ENCODE measurements at places on chromosomes 2 and 18. TPM values are rescaled to one million over a fixed set of nuclear protein-coding genes. Genes with fewer than 3 reads are reported as not detected.

GRCh38 chr18:79714531-79715240 is 35.1 kb downstream of the CTDP1 start:
- peak overlapping the region; percentile 63 for H3K27ac ChIP-seq
- H3K36me3 ChIP-seq: peaks cover 19% of the 10 kb centered on the region
- H3K4me3 ChIP-seq: no peak overlapping the region
- DNase-seq: no peak
- H3K27me3 ChIP-seq: no peaks in the 10 kb centered on the region

- no peaks in the 10 kb centered on the region for H3K27me3 ChIP-seq
- no peak overlapping the region for H3K4me3 ChIP-seq
- H3K27ac ChIP-seq: no peak overlapping the region
- H3K36me3 ChIP-seq: no peaks in the 10 kb centered on the region
These were observed 57.0 kb downstream of the ZNF519 start for GRCh38 chr18:14075196-14075595.

The TAF1B gene
- 7.4 TPM for polyA plus RNA-seq

DNA sequence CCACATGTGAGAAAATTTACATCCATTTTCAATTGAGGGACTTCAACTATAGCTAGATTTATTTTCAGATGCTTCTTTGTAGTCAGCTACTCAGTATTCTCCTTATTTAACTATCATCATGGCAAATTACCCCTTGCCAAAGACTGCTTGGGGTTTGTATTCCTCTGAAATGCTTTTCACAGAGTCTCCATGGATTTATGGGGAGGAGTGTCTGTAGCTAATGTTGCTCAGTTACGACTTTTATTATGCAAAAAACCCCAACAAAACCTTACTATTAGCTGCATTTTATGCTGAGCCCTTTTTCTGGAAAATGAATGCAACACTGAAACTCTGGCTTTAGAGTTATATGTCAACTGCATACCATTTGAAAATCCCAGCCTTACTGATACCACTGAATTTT is 78.6 kb downstream of the RFTN2 start:
- H3K4me3 ChIP-seq: no peak overlapping the region
- no peak for DNase-seq
- H3K4me1 ChIP-seq: peaks cover 6% of the 10 kb centered on the region
- H3K27ac ChIP-seq: no peak overlapping the region
- peaks cover 27% of the 10 kb centered on the region for H3K27me3 ChIP-seq

The SLC4A5 gene
- not detected for polyA plus RNA-seq

The ALK gene
- not detected for polyA plus RNA-seq

GRCh38 chr2:240563951-240564560 is 3.9 kb downstream of the DUSP28 start:
- H3K27ac ChIP-seq: no peak overlapping the region
- peak overlapping the region; percentile 47 for H3K4me3 ChIP-seq
- H3K27me3 ChIP-seq: no peaks in the 10 kb centered on the region
- DNase-seq: no peak
- H3K4me1 ChIP-seq: peaks cover 57% of the 10 kb centered on the region

DNA sequence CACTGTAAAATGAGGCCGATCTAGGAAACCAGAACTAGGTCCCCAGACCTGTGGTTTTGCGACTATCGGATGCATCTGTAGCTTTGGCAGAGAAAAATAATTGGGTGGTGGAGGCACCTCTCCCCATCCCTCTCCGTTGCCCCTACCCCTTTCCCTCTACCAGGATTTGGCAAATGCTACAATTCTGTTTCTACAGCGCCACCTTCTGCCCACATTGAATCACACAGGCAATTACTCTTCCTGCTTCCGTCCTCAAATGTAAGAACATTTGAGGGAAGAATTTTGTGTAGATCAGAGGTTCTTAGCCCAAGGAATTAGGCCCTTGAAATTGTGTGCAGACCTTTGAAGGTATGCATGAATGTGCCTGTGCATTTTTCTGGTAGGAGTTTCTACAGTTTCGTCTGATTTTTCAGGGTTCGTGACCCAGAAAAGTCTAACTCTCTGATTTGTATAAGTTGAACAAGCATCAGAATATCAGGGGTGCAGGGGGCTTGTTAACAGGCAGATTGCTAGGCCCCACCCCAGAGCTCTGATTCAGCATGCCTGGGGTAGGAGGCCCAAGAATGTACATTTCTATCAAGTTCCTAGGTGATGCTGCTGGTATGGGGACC is 11.2 kb downstream of the ATP6V1B1 start:
- H3K27ac ChIP-seq: no peak overlapping the region
- peaks cover 52% of the 10 kb centered on the region for H3K27me3 ChIP-seq
- DNase-seq: peak; percentile 28
- H3K4me1 ChIP-seq: peaks cover 15% of the 10 kb centered on the region
- H3K4me3 ChIP-seq: no peak overlapping the region

DNA sequence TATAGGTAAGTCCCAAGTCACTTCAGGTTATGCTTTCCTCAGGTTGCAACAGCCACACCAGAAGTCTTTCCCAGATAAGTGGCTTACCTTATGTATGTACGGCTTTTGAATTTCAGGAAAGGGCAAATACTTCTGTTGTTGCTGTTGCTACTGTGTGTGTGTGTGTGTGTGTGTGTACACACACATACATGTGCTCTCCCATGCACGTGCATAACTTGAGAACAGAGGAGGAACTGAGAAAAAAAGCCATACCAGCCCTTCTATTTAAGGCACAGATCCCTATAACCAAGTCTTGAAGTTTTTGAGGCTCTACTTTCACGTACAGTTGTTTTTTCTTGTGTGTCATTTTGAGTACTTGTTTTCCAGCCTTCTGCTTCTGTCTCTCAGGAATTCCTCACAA is 62.4 kb downstream of the WDPCP start:
- DNase-seq: no peak
- no peak overlapping the region for H3K4me3 ChIP-seq
- peaks cover 29% of the 10 kb centered on the region for H3K4me1 ChIP-seq
- H3K27me3 ChIP-seq: no peaks in the 10 kb centered on the region
- peaks cover 26% of the 10 kb centered on the region for H3K36me3 ChIP-seq
- no peak overlapping the region for H3K27ac ChIP-seq

The GPR17 gene
- polyA plus RNA-seq: not detected

DNA sequence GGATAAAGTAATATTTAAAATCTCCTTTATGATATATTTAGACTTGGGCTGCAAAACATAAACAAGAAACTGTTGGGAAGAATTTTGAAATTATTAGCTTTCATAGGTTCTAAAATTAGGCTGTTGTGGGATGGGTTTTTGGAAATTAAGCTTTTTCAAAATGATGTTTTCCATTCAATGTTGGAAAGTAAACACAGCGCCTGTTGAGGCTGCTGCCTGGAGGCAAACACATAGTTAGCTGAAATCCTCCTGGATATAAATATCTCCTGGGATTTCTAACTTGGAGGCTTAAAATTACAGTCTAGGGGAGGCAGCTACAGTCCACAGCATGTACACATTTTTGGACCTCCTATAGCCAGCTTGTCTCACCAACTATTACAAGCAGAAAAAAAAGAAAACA is 197.3 kb downstream of the DCC start:
- no peak overlapping the region for H3K4me3 ChIP-seq
- H3K27me3 ChIP-seq: no peaks in the 10 kb centered on the region
- H3K36me3 ChIP-seq: no peaks in the 10 kb centered on the region
- H3K27ac ChIP-seq: no peak overlapping the region
- no peaks in the 10 kb centered on the region for H3K4me1 ChIP-seq
- DNase-seq: no peak

The CACNB4 gene
- not detected for polyA plus RNA-seq

The KCNJ3 gene
- polyA plus RNA-seq: not detected

GRCh38 chr2:36450466-36451196 is 95.1 kb downstream of the CRIM1 start:
- H3K27me3 ChIP-seq: no peaks in the 10 kb centered on the region
- H3K4me3 ChIP-seq: no peak overlapping the region
- no peaks in the 10 kb centered on the region for H3K4me1 ChIP-seq
- no peak for DNase-seq

The RNF152 gene
- not detected for polyA plus RNA-seq

The GAL3ST2 gene
- polyA plus RNA-seq: not detected

The UGT1A3 gene
- polyA plus RNA-seq: not detected

DNA sequence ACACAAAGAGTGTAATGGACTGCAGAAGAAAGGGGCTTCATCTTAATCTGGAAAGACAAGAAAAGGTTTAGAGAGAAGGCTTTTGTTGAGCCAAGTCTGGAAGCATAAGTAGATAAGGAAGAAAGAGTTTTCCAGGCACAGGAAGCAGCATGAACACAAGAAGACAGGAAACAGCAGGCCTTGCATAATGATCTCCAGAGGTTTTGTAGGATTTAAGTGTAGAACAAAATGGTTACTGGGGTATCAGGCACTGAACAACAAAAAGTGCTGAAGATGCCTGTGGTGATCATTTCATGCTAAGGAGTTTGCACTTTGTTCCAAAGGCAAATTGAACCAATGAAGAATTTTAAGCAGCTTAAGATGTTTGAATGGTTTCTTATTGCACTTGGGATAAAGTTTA is 281.6 kb upstream of the TANK start:
- H3K27me3 ChIP-seq: peaks cover 9% of the 10 kb centered on the region
- no peak for DNase-seq
- no peaks in the 10 kb centered on the region for H3K4me1 ChIP-seq
- no peak overlapping the region for H3K4me3 ChIP-seq
- H3K36me3 ChIP-seq: no peaks in the 10 kb centered on the region

GRCh38 chr18:40670668-40671375 is 1284.2 kb upstream of the PIK3C3 start:
- H3K4me3 ChIP-seq: no peak overlapping the region
- no peaks in the 10 kb centered on the region for H3K36me3 ChIP-seq
- no peak for DNase-seq
- no peak overlapping the region for H3K27ac ChIP-seq
- no peaks in the 10 kb centered on the region for H3K4me1 ChIP-seq

The DLX1 gene
- polyA plus RNA-seq: not detected

The DAW1 gene
- polyA plus RNA-seq: not detected

The GPAT2 gene
- polyA plus RNA-seq: 1.2 TPM

The CPO gene
- polyA plus RNA-seq: not detected

DNA sequence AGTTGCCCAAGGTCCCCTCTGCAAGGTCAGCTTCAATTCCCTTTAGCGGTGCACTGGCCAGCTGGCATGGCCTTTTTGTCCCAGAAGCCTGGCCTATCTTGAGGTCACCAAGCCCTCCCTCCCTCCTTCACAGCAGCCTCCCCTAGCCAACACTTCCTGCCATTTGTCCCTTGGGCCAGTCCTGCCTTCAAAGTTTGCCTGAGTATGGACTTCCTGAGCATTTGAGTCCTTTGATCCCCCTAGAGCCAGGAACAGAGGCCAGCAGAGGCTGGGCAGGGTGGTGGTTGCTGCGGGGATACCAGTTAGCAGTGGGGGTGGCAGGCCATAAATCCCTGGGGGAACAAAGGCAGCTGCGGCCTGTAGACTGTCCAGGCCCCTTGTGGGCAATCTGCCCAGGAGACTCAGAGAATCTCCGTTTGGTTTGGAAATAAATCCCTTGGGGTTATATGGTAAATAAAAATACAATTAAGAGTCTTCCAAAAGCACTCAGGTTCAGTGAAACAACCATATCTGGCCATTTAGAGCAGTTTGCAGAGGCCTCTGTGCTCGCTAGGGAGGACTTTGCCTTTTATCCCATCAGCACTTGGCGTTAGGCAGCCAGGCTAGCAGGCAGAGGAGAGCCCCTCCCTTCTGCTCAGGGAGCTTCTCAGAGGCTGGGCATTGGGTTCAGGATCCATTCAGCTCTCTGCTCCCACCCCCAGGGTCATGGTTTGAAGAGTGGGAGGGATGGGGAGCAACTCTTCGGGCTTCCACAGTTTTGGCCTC is 3.1 kb upstream of the HES6 start:
- H3K27me3 ChIP-seq: no peaks in the 10 kb centered on the region
- H3K36me3 ChIP-seq: peaks cover 6% of the 10 kb centered on the region
- peaks cover 5% of the 10 kb centered on the region for H3K4me1 ChIP-seq
- no peak overlapping the region for H3K27ac ChIP-seq
- H3K4me3 ChIP-seq: no peak overlapping the region

DNA sequence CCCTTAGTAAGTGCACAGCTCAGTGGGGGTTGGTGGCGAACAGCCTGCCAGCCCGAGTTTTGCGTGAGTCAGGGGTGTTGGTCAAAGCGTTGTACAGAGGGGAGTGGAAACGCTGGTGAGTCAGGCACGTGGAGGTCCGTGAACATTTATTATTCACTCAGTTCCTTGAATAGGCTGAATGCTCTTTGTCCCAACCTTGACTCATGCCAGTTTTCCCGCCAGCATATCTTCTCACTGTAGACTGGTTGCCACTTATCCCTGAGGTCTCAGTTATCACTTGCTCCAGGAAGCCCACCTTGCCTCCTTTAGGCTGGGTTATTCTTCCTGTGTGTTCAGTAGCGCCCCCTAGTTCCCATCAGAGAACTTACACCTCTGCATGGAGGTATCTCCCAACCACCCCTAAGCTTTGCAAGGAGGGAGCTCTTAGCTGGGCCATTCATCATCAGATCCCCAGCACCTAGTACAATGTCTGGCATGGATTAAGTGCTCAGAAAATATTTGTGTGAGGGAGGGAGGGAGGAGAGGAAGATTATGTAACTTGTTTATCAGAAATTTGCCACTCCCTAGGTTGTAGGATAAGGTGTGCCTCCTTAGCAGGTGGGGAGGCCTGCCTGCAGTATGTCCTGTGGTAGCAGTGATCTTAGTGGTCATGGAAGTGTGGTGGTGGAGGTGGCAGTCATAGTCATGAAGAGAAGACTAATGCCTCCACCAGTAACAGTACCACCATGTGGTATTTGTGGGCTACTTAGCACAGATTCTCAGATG is 72.1 kb downstream of the CABLES1 start:
- H3K27ac ChIP-seq: no peak overlapping the region
- H3K27me3 ChIP-seq: peaks cover 19% of the 10 kb centered on the region
- H3K36me3 ChIP-seq: peaks cover 5% of the 10 kb centered on the region
- no peak for DNase-seq
- H3K4me3 ChIP-seq: no peak overlapping the region

The C2orf66 gene
- polyA plus RNA-seq: not detected

GRCh38 chr2:105754011-105754410 is 9.3 kb downstream of the NCK2 start:
- H3K27ac ChIP-seq: peak overlapping the region; percentile 92
- peak overlapping the region; percentile 47 for H3K4me3 ChIP-seq
- no peak for DNase-seq
- H3K27me3 ChIP-seq: no peaks in the 10 kb centered on the region
- H3K4me1 ChIP-seq: peaks cover 92% of the 10 kb centered on the region
- peaks cover 27% of the 10 kb centered on the region for H3K36me3 ChIP-seq

The RPRM gene
- not detected for polyA plus RNA-seq

GRCh38 chr2:148875387-148876051 is 492 bp downstream of the KIF5C start:
- H3K27me3 ChIP-seq: peaks cover 57% of the 10 kb centered on the region
- peak overlapping the region; percentile 35 for H3K4me3 ChIP-seq
- no peak overlapping the region for H3K27ac ChIP-seq
- H3K4me1 ChIP-seq: peaks cover 20% of the 10 kb centered on the region
- no peaks in the 10 kb centered on the region for H3K36me3 ChIP-seq
- no peak for DNase-seq

- DNase-seq: no peak
- H3K4me3 ChIP-seq: no peak overlapping the region
- no peaks in the 10 kb centered on the region for H3K27me3 ChIP-seq
- no peak overlapping the region for H3K27ac ChIP-seq
These were observed 105.1 kb upstream of the RGPD4 start for GRCh38 chr2:107721586-107721985.

GRCh38 chr2:28681606-28682005 is 70.0 kb upstream of the PPP1CB start:
- H3K4me3 ChIP-seq: no peak overlapping the region
- H3K27ac ChIP-seq: no peak overlapping the region
- no peaks in the 10 kb centered on the region for H3K36me3 ChIP-seq
- DNase-seq: no peak
- peaks cover 5% of the 10 kb centered on the region for H3K27me3 ChIP-seq

GRCh38 chr18:12679183-12679786 is 21.4 kb upstream of the SPIRE1 start:
- DNase-seq: no peak
- H3K27ac ChIP-seq: no peak overlapping the region
- H3K27me3 ChIP-seq: no peaks in the 10 kb centered on the region
- H3K4me3 ChIP-seq: no peak overlapping the region

All from naive B cell (primary cell).